Activated naive CD8-positive, alpha-beta T cell treated with anti-CD3 and anti-CD28 coated beads, Interleukin-2, amount 10 ng/mL, durations not matched to agents 7 days and 5 days (primary cell): ENCODE measurements at places on chromosomes 7 and 10.

GRCh38 chr10:129897871-129898626 is 66.0 kb downstream of the EBF3 start:
- no peak for DNase-seq

DNA sequence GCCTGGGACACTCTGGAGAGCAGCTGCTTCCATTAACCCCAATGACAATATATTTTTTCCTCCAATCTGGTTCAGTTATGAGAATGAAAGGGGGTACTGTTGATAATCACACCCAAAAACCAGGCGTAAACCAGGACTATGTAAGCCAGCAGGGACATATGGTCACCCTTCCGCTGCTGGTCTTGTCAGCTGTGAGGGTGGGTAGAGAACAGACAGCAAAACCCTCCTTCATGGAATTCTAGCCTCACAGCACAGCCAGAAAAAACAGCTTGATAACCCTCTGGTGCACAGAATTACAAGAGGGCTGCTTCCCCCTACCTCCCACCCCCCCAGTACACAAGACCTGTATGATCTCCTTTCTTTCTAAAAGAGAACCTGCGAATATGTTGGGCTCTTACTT is 368.8 kb upstream of the ZMIZ1 start:
- no peak for DNase-seq

- no peak for DNase-seq
These were observed 154.8 kb downstream of the DGKB start for GRCh38 chr7:14747701-14748100.

DNA sequence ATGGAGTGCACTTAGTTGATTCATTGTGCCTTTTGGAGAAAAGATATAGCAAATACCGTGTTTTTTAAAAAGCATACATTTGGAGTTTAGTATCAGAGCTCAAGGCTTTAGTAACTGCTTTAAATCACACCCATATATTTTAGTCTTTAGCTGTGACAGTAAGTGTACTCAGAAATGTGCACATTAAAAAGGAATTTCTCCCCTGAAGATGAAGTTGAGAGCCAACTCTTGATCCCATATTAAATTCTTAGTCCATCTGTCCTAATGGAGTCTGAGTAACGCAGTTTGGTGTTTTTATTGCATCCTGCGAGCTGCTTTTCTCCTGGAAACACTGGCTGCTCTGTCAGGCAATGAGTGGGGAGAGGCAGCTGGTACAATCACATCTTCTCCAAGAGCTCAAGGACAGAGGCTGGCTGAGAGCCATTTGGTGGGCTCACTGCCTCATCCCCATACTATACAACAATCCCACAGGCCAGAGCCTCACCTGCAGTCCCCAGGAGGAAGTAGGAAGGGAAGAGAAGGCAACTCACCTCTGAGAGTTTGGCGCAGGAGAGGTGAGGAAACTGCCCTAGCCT is 473.6 kb upstream of the C7orf33 start:
- DNase-seq = no peak

GRCh38 chr7:42090806-42091205 is 146.2 kb downstream of the GLI3 start:
- DNase-seq = no peak

- DNase-seq = no peak
These were observed 526.7 kb upstream of the NRP1 start for GRCh38 chr10:33861016-33861704.

- no peak for DNase-seq
These were observed 72.8 kb upstream of the FAM20C start for GRCh38 chr7:119392-120163.

DNA sequence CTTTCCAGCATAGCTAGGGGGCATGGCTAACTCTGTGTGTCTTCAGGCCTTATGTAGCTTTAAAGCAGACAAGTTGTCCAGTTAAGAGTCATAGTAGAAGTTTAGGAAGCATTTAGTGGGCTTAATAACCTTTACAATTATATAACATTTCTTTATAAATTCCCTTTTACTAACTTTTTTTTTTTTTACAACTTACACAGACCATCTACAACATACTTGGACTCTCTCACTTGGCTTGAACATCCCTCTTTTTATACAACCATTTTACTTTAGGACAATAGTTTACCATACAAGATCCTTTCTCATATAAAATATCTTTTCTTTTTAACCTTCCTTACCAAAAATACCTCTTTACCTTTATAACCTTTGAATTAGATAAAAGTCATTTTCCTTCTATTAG is 26.3 kb downstream of the SP4 start:
- DNase-seq = no peak

GRCh38 chr7:150363872-150364271 is 4.8 kb upstream of the REPIN1 start:
- no peak for DNase-seq

DNA sequence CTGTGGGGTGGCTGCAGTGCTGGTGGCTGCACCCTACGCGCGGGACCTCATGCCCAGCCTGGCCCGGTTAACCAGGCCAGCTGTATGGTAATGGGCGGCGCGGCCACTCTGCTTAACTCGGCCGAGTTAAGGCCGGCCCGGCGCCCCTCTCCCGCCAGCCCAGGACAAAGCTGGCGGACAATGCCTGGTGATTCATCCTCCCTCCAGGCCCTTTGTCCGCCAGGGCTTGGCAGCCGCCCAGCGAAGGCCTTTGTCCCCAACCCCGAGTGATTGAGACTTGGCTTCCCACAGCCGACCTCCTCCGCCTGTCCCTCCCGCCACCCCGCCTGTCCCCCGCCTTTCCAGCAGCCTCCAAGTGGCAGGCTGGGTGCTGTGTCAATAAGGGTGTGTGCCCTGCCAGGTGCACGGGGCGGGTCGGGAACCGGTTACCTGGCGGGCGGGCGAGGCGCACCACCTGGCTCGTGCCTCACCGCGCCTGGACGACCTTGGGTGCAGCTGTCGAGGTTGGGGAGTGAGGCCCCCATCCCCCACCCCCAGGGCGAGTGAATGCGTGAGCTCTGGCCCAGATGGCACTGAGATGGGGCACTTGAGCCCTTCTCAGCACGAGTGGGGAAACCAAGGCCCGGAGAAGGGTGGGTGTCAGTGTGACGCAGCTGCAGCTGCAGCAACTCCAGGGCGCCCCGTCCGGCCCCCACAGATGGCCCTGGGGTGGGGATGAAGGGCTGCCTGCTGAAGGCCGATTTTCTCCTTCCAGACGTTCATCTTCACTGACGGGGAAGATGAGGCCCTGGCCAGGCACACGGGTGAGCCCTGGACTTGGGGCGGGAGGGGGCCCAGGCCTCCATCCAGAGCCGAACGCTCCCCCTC is 4.6 kb downstream of the LFNG start:
- DNase-seq = no peak

- no peak for DNase-seq
These were observed 123.7 kb downstream of the ANLN start for GRCh38 chr7:36513393-36513792.

GRCh38 chr7:2967705-2968104 is 76.0 kb downstream of the CARD11 start:
- DNase-seq = no peak

- no peak for DNase-seq
These were observed 39.8 kb upstream of the ARL4A start for GRCh38 chr7:12647364-12648219.

- DNase-seq = no peak
These were observed 65.8 kb downstream of the PIP4K2A start for GRCh38 chr10:22648547-22648961.

DNA sequence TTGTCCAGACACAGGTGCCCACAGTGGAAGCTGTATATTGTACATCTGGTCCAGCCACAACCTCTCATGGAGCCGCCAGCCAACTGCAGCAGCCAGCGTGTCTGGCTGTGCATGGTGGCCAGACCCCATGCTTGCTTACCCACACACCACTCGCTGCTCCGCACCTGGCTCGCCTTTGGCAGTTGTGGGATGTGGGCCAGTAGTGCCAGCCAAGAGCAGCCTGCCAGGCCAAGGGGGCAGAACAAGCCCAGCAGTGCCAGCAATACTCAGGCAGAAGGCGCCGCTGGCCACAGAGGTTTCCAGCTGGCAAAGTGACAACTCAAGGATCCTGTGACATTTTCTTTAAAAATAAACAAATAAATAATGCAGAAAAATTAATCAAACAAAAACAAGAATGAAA is 11.7 kb upstream of the TMEM243 start:
- no peak for DNase-seq

- no peak for DNase-seq
These were observed 95.7 kb downstream of the POU6F2 start for GRCh38 chr7:39073432-39073831.

- no peak for DNase-seq
These were observed 30.1 kb downstream of the RPA3 start for GRCh38 chr7:7688310-7688709.

GRCh38 chr7:51158211-51158610 is 158.4 kb downstream of the COBL start:
- no peak for DNase-seq

- DNase-seq = no peak
These were observed 8.8 kb upstream of the ELN start for GRCh38 chr7:74019149-74019548.

GRCh38 chr7:112908086-112908485 is 117.9 kb upstream of the TMEM168 start:
- DNase-seq = no peak

DNA sequence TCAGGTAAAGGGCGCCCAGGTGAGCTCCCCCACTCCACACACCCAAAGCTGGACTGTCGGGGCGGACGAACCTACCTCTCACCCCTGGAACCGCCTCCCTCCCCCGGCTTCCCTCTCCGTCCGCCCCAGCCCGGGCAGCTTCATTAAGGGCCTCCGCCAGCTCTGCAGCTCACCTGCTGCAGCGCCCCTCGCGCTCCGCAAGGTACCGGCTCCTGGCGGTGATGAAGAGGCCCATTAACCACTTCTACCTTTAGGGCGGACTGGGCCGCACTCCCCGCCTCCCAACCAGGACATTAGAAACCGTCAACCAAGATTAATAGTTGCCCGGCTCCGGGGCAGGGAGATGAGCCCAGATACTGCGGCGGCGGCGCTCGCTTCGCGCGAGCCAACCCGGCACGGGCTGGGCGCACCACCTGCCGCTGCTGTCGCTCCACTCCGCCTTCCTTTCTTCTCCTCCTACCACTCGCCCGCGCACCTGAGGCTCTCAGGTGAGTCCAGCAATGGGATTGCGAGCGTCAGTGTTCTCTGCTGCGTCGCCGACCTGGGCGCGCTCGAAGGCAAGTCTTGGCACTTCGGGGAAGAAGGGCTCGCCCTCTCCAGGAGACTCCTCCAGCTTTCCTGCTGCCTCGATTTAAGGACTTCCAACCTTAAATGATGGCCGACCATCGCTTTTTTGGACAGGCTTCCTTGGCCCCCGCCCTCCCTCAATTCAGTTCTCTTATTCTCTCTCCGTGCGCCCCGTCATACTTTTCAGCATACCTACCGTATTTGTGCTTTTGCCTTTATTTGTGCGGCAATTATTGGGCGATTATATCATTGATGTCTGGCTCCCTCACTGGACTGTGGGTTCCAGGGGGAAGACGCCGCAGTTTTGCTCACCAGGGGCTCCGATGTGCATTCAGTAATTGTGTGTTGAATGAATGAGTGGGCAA is 13.6 kb upstream of the KAZALD1 start:
- no peak for DNase-seq

GRCh38 chr10:86264481-86265231 is 101.9 kb downstream of the GRID1 start:
- no peak for DNase-seq

DNA sequence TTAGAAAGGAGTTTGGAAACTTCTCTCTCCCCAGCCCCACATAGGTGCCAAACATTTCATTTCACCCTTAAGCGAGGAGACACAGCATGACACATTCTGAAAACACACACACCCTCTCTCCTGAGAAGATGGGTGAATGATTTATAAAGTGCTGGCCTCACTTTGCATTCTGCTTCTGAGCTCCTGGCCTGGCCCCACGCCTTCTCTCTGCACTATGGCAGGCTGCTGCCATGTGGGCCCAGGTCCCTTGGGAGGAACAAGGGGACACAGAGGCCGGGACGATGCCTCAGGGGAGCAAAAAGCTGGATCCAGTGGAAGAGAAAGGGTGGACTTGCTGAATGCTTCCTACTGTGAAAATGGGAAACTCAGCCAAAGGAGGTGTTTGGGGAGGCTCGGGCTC is 56.0 kb downstream of the CPXM2 start:
- DNase-seq = no peak

DNA sequence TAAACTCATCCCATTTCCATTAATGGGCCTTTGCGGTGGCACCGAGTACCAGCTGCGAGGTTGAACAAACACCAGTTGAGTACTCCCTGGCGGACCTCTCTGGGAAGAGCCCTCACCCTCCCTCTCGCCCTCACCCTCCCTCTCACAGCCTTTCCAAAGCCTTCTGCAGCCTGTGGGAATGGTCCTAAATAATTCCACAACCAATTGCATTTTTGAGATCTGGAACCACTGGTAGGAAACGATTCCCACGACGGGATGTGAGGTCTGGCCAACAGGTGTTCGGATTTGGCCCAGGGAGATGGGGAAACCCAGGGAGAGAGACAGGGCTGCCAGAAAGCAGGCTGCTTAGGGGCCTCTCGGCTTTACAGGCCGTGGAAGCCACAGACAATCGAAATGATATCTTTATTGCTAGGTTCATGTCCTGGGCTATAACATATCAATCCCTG is 5.3 kb downstream of the PTF1A start:
- DNase-seq = no peak

DNA sequence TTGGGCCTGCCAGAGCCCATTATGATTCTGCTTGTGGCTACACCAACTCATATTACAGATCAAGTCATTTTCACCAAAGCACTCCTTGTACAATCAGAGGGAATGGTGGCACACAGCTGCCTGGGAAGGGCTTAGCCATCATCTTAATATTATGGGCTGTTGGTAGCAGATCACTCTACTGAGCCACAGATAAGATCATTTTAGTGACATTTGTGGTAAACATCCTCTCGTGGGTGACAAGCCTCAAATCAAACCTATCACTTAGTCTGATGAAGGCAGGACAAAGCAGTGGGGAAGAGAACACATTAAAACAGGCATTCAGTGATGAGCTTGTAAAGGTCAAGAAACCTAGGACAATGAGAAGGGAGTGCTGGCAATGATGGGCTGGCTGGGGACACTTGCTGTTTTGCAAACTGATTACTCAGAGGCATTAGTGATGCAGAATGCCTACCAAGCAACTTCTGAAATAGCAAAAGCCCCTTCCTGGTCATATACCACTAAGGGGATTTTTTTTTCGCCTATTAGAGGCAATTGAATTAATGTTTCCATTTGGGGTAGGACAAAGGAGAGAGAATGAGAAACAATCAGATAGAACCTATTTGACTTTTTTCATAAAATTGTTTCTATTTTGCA is 137.5 kb upstream of the WDR11 start:
- DNase-seq = no peak

DNA sequence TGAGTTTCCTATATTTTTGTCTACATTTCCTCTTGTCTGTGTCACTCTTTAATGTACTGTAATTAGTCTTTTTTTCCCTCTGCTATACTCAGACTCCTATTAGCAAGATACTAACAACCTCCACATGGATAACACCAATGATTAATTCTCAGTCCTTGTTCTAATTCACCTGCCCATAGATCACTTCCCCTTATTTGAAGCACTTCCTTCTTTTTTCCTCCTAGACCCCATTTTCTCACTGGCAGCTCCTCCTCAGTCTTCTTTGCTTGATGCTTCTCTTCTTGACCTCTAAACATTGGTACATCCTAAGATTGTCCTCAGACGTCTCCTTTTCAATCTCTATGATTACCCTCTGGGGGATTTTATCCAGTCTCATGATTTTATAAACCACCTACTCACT is 98.2 kb upstream of the IMMP2L start:
- no peak for DNase-seq

GRCh38 chr10:100693821-100694220 is 51.6 kb upstream of the PAX2 start:
- no peak for DNase-seq
